SK-N-DZ (cell line): ENCODE measurements at places on chromosomes 12 and 14.

DNA sequence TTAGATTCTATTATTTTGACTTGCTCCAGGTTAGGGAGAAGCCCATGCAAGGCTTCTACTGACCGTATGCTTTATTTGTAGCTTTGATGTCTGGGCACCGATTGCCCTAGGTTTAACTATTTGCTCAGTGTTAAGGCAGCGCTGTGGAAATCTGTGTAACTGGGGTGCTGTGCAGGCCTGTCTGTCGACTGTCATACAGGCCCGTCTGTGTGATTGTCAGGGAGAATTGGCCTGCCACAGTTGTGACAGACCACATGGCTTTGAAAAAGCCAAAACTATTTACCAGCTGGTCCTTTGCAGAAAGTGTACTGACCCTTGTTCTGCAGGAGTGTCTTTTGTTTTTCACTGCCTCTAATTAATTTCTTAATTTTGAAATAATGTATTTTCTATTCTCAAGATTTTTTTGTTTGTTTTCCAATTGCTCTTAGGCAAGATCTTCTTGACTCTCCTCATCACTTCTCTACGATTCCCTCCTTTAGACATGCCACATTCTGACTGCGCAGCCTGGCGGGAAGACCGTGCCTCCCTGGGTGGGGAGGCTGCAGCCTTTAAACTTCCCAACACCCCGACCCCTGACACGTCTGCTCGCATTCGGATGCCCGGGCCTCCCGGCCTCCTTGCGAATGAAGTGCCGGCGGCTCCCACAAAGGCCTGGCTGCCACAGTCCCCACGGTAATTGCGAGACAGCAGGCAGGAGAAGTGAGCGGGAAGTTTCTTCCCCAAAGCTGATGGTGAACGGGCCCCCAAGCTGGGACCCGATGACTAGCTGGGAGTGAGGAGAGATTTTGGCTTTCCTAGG, 99.0 kb upstream of the EVL start:
- DNase-seq, result no peak

DNA sequence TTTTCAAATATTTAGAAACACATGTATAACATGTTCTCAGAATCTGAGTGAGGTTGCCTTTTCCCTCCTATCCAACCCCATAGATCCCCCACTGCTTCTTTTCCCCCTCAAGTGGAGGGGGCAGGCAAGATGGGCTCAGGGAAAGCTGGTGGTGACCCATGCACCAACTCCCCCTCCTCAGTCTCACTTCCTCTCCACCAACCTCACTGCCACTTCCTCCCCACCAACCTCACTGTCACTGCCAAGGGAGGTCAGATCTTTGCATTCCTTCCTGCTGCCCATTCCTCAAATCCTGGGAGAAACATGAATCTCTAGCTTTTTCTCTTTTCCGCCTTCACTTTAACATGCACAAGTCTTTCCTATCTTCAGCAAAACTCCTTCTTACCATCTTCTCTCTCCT, 48.7 kb downstream of the SPTB start:
- no peak for DNase-seq

GRCh38 chr12:80715713-80716249, 931 bp upstream of the MYF5 start:
- no peak for DNase-seq

DNA sequence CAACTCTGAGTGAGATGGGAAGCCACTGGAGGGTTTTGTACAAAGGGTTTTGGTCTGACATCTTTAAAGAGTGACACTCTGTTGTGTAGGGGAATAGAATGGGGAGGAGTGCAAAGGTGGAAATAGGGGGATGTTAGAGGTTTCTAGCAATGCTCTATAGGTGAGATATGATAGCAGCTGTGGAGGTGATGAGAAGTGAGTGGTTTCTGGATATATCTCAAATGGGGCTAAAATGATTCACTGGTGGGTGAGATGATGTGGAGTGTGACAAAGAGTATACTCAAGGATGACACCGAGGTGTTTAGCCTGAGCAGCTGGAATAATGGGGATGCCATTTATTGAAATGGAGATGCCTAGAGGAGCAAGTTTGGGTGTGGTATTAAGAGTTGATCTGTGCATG, 426.4 kb downstream of the PCNX1 start:
- no peak for DNase-seq

DNA sequence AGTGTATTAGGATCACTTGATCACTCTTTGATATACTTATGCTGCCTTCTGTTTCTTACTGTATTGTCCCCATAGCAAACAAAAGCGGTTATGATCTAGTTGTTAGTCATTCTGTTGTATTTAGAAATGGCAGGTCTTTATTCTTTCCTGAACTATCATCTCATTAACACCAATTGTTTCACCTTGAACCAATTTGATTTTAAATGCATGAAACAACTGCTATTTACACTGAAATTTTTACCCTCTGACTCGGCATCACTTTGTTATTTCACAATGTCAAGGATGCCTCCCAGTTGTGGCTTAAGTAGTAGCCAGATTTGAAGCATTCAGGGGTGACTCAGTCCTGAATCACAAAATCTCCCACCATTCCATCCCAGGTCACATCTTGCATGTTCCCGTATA, 303.5 kb downstream of the EGLN3 start:
- no peak for DNase-seq

GRCh38 chr12:106248846-106249371, 1.1 kb upstream of the CKAP4 start:
- DNase-seq, result no peak

DNA sequence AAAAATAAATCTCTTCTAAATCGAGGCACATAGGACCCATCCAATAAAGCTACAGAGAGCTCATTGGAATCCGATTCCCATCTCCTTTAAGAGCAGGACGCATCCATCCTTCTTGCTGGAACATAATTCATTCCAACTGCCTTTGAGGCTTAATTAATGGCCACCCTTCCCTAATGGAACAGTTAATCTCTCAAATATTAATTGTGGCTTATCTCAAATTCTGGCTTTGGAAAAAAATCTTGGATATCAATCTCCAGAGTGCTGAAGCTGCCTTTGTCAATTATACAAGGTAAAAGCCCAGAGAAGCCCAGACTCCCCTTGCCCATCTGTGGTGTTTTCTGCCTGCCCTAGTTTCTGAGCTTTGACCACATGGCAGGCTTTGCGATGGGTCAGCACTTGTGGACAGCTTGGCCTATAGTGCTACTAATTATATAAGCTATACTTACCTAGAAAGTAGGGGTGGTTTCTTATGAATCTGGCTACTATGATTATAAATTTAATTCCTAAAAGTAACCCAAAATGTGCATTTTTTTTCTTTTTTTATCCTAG, 246.3 kb downstream of the NUAK1 start:
- DNase-seq, result peak; percentile 11

DNA sequence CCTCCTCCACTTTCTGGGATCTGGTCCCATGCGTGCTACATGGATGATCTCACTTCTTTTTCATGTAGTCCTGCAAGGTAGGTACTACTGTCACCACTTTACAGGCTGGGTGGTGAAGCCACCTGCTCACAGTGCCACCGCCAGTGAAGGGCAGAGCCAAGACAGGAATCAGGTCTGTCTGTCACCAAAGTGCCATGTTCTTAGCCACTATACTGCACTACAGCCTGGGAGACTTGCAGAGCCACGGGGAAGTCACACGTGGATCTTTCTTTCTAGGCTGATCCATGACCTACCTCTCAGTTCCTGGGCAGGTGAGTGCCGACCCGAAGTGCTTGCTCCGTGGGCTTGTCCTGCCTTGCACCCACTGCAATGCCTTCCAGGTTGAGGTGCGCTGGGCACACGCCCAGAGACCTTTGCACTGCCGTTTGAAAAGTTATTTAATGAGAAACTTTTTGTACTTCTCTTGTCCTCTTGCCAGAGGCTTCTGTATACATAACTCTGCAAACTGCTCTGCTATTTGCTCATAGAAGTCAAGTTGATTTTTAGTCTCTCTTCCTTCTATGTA, 19.7 kb upstream of the CLMN start:
- no peak for DNase-seq

- DNase-seq, result no peak
These were observed 254.6 kb downstream of the KSR2 start for GRCh38 chr12:117714203-117714602.

DNA sequence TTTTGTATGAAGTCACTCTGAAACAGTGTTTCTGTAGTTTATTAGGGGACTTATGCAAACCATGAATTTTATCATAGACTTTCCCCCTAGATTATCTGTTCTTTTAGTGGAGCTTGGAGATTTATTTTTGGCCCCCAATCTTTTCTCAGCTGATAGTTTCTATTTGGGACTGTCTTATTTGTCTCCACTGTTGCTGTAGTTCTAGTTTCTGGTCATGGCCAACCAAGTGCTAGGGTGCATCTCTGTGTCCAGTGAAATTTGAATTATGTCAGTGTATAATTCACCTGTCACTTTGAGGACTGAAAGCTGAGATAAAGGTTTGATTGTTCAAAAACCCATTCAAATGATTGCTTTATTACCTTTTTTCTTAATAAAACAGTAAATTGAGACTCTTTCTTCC, 61.3 kb downstream of the KTN1 start:
- DNase-seq, result no peak

- DNase-seq, result no peak
These were observed 9.0 kb upstream of the KRT71 start for GRCh38 chr12:52561880-52562449.

DNA sequence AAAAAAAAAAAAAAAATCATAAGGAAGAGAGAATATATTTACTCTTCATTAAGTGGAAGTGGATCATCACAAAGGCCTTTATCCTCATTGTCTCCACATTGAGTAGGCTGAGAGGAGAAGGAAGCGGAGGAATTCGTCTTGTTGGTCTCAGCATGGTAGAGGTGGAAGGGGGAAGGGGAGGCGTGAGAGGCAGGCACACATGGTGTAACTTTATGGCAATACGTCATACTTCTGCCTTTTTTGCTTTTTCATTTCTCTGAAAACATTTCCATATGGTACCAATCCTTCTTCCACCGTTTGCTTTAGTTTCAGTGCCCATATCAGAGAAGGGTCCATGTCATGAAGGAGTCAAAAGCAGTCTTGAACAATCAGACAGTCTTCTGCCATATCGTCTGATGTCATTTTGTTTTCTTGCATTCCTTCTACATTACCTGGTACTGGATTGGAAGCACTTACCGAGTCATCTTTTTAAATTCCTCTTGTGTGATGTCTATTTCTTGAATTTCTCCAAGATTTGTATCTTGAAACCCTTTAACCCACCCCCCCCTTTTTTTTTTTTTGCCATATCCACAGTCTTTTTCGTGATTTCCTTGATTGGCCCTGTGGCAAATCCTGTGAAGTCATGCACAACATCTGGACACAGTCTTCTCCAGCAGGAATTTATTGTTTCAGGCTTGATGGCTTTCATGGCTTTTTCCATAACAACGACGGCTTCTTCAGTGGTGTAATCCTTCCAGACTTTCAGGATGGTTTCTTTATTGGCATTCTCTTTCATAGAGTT, 8.9 kb downstream of the FUT8 start:
- no peak for DNase-seq

DNA sequence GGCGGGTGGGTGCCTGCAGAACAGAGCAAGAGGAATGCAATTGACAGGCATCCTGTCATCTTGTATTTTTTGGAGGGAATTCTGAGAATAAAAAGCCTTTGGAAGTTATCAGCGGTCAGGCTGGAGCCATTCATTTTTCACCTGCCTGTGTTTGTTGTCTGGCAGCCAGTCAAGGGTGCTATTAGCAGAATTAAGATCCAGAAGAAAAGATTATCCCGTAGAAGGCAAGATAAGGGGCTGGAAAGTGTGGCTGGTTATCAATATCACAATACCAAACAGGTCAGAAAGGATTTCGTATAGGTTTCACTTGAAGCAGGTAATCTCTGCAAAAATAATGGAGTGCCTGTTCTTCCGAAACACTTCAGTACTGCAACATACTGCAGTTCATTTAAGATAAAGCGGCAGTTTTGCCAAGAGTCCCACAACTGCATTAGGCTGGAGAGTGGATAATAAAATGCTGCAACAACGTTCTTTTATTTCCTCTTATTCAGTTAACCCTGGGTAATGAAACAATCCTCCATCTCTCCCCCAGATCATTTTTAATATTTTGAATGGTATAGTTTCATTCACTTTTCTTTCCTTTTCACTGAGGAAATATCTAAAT, 171.2 kb upstream of the CDKN3 start:
- peak; percentile 86 for DNase-seq

DNA sequence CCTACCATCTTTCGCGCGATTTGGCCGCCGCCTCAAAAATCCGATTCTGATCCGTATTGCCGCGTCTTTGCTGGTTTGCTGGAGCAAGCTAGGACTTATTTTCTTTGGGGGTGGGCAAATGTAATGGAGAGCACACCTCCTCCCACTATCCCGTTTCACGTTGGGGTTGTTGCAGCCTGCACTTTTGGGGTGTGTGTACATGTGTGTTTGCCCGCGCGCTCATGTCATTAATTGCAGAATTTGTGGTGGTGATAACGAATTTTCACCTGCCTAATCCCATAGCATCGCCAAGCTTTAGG, 657 bp downstream of the METAP2 start:
- no peak for DNase-seq

GRCh38 chr12:65778258-65779090, 45.8 kb upstream of the HMGA2 start:
- DNase-seq, result no peak

DNA sequence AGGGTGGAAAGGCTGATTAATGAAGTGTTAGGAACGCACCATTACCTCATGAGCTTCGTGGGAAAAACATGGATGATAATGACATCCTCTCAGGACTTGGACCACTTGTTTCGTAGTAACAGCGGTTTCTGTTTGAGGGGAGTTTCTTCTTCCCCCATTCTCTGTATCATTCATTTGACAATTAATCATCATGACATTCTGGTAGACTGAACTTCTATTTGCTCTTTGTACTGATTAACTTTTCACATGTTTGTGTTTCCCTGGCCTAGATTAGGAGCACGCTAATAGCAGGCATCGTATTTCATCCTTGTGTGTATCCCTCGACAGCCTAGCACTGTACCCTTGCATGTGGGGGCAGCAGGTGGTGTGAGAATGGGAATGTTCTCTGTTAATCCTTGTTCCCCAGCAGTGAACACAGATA, 8.0 kb downstream of the LRRC74A start:
- no peak for DNase-seq

DNA sequence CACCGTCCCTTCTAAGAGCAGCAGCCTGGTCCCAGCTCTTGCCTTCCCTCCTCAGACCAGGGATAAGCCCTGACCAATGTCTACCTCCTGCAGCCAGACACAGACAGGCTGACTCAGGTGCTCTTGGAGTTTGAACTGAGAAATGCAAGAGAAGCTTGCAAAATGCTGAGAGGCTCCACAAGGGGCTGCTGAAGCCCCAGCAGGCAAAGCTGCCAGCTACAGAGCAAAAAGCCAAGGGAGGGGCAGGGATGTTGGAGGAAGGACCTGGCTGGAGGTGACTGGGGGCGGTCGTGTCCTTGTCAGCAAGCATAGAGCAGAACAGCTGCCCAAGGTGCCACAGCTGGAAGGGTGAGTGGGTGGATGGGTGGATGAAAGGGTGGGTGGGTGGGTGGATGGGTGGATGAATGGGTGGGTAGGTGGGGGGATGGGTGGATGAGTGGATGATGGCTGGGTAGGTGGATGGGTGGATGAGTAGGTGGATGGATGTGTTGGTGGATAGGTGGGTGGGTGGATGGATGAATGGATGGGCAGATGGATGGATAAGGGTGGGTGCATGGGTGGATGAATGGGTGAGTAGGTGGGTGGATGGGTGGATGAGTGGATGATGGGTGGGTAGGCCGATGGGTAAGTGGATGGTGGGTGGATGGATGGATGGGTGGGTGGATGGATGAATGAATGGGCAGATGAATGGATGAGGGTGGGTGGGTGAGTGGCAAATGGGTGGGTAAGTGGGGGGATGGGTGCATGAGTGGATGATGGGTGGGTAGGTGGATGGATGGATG, 4.0 kb upstream of the INF2 start:
- DNase-seq, result no peak
